ENCODE measurements at places on chromosomes 16 and 17.

- DNase-seq: no peak
Observed at GRCh38 chr16:29116980-29117379, 132.1 kb downstream of the LAT start.

- DNase-seq: no peak
Observed at GRCh38 chr17:74226252-74226651, 12.9 kb downstream of the TTYH2 start.

GRCh38 chr16:56895813-56896212, 30.8 kb downstream of the SLC12A3 start:
- DNase-seq: no peak

- DNase-seq: no peak
Observed at GRCh38 chr16:8855972-8856371, 12.8 kb downstream of the CARHSP1 start.

DNA sequence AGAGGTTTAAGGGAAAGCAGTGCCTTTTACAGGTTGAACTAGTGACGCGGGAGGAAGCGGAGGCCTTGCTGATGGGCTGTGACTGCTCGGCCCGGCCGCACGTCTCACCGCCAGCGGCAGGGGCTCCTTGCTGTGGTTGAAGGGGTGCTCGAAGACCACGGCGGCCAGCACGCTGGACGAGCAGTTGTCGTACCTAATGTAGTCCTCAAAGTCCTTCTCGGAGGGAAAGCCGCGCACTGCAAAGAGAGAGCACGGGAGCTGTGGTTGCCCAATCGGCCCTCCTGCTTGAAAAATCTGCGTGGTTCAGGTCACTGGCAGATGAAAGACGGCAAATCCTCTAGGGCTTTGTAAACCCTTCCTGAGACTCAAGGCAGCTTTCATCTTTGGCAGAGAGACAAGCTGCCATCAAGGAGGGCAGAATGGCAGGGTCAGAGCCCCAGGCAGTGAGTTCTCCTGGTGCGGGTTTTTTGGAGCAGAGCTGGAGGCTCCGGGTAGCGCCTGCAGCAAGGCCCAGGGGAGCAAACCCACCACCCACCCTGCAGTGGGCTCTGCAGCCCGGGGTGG, 16.1 kb downstream of the ABCA3 start:
- no peak for DNase-seq

GRCh38 chr17:69978056-69978646, 96.9 kb upstream of the KCNJ16 start:
- no peak for DNase-seq

Data from stimulated activated CD4-positive, alpha-beta T cell treated with anti-CD3 and anti-CD28 coated beads, Interleukin-1b, Interleukin-23, amount 100 ng/mL, for 1 hour (primary cell).